Hippocampal formation (tissue), 2 donors: ENCODE measurements at places on chromosomes 7 and 10.

DNA sequence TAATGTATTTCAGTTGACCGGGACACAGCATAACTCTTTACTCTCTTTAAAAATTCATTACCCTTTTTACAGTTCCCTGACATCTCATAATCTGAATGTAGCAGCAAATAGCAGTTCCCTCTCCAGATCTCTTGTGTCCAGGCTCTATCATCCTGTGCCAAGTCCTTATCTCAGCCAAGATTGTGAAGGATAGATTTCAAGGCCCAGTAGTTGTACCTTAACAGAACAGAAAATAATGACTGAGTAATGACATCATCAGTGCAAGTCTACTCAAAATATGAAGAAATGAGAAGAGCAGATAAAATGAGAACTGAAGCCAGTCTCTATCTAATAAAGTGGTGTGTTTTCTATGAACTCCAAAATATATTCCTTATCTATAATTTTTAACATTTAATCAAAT is 92.6 kb downstream of the TFEC start:
- DNase-seq = no peak

GRCh38 chr10:128573281-128573845 is 447.1 kb upstream of the MKI67 start:
- DNase-seq = no peak

DNA sequence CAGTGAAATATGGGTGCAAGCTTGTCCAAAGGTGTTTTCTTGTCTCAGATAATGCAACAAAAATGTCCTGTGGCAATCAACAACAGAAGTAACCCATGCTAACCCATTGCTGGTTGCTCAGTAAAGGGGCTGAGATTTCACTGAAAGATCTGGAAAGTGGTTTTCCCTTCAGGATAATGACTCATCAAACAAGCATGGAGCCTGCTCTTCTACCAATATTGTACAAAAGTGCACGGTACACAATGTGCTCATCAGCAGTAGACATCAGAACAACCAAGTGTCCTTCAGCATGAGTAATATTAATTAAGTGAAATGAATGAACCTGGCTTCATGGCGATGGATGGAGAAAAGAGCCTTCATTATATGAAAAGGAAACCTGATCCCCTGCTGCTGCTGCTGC is 287.1 kb upstream of the NEBL start:
- no peak for DNase-seq

DNA sequence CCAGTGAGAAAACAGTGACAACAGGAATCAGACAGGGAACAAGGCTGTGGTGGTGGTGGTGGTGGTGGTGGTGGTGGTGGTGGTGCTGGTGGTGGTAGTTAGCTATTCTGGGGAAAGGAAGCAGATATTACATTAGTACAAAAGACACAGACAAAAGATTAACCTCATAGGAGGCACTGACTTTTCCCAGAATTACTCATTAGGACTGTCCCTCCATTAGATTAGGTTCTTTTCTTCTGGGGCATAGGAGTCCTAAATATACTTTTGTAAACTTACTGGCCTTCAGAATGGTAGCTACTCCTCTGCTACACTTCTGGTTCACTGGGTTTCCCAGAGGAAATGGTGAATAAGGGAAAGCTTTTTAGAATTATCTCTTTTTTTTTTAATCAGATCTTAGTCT is 156.6 kb upstream of the SEMA3D start:
- no peak for DNase-seq

DNA sequence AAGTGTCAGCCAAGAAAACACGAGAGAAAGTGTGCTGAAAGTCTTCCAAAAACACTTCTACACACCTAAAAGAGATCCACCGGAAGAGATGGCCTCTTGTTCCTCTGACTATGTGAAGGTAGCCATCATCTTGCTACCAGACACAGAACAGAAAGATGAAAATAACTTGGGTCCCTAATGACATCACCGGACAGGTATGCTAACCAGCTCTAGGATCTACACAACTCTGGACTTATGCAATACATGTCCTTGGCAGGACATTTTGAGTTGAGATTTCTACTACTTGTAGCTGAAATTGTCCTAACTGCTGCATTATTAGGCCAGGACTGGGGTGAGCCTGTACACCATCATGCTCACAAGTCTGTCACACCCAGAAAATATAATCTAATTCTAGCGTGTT is 358.7 kb downstream of the ELMO1 start:
- no peak for DNase-seq

GRCh38 chr7:2237109-2237602 is 4.4 kb upstream of the MAD1L1 start:
- DNase-seq = peak; percentile 53

GRCh38 chr7:73705551-73705920 is 13.9 kb downstream of the STX1A start:
- DNase-seq = no peak

- no peak for DNase-seq
These were observed 84.3 kb downstream of the CD36 start for GRCh38 chr7:80722616-80723195.

- no peak for DNase-seq
These were observed 28.7 kb downstream of the PRF1 start for GRCh38 chr10:70573599-70574506.

DNA sequence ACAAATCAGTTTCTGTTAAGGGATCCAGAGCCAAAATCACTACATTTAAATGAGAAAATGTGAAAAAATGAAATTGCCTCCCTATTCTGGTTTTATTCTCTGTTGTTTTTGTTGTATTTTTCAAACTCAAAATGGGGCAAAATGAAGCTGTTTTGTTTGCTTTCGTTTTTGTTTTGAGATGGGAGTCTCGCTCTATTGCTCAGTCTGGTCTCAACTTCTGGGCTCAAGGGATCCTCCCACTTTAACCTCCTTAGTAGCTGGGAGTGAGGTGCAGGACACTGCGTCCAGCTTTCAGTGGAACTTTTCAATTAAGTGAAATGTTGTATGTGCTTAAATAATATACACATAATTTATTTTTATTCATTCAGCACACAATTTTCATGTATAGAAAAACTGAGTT is 205.0 kb downstream of the SORCS1 start:
- no peak for DNase-seq

DNA sequence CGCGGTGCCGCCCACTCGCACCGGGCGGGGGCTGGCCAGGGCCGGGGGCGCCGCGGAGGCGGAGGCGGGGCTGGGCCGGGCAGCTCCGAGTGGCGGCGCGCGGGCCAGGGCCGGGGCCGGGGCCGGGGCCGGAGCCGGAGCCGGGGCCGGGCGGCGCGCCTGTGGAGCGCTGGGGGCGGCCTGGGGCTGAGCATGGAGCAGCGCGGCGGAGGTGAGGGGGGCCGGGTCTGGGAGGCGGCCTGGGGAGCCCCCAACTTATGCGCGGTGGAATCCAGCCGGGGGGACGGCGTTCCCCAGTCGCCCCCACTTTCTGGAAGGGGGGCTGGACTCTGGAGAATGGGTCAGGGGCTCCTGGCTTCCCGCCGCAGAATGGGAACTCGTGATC is at the start of gene LZTS2:
TSS of gene LZTS2 (plus strand) at position 67 of the 385 bp plus-strand sequence. CDS start 2,731 bp downstream, outside the sequence.
- no peak for DNase-seq

GRCh38 chr7:28980451-28981160 is 22.5 kb upstream of the TRIL start:
- DNase-seq = no peak

DNA sequence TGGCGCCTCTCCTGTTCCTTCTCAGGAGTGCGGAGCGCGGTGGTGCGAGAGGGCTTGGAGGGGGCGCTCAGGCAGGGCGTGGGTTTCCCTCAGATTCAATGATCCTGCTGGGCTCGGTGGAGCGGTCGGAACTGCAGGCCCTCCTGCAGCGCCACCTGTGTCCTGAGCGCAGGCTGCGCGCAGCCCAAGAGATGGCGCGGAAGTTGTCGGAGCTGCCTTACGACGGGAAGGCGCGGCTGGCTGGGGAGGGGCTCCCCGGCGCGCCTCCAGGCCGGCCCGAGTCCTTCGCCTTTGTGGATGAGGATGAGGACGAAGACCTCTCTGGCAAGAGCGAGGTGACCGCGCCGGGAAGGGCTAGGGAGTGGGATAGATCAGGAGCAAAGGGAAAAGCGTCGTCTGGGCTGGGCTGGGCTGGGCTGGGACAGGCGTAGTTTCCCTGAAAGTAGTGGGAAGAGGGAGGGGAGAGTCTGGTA is 17.0 kb downstream of the FAM131B start:
- no peak for DNase-seq

- DNase-seq = no peak
These were observed 43.2 kb downstream of the PNLIPRP3 start for GRCh38 chr10:116470768-116471415.

DNA sequence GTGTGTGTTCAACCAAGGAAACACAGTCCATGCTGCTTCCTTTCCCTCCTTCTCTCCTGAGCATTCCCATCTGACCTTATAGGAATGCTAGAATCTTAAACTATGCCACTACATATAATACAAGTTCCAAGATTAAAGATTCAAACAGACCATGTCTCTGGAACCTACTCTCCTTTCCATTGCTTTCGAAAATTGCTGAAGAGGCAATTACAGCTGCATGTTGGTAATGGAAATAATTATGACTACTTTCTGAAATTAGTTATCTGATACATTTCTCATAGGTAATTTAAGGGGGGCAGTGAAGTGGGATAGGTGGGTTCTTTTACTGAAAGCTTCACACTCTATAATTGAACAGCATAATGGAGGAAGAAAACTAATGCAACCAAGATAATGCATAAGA is 285.9 kb upstream of the YAE1 start:
- no peak for DNase-seq

DNA sequence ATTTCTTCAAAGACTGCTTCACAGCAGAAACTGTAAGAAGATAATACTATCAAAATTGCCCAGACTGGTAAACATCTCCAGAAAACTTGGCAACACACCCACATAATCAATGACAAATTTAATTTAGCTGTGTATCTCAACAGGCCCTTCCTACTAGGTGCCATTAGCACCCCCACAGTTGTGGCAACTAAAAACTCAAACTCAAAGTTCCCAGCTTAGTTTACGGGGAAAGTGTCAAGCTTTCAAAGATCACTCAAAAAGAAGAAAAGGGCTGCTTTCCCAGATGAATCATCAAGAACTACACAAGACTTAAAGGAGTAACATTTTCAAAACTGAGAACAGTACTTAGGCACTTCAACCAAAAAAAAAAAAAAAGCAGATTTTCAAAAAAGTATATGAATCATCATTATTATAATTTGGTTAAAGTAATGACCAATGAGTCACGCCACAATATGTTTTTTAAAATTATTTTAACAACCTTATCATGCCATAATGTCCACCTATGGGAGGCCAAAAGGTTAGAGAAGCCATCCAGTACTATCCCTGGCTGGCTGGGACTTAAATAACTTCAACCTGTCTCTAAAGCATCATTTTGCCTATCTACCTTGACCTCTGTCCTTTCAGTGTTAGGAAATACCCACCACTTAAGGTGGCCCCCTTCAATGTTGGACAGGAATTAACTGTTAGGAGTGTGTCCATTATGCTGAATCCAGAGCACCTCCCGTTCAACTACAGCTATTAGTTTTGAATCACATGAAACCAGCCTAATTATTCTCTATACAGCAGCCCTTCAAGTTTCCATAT is 90.8 kb downstream of the ZFAND4 start:
- no peak for DNase-seq

GRCh38 chr7:100888988-100889750 is at the start of gene UFSP1:
Gene UFSP1, minus strand, starts transcription at chr7:100889715. Its CDS starts 444 bp downstream, at chr7:100889271.
- no peak for DNase-seq

DNA sequence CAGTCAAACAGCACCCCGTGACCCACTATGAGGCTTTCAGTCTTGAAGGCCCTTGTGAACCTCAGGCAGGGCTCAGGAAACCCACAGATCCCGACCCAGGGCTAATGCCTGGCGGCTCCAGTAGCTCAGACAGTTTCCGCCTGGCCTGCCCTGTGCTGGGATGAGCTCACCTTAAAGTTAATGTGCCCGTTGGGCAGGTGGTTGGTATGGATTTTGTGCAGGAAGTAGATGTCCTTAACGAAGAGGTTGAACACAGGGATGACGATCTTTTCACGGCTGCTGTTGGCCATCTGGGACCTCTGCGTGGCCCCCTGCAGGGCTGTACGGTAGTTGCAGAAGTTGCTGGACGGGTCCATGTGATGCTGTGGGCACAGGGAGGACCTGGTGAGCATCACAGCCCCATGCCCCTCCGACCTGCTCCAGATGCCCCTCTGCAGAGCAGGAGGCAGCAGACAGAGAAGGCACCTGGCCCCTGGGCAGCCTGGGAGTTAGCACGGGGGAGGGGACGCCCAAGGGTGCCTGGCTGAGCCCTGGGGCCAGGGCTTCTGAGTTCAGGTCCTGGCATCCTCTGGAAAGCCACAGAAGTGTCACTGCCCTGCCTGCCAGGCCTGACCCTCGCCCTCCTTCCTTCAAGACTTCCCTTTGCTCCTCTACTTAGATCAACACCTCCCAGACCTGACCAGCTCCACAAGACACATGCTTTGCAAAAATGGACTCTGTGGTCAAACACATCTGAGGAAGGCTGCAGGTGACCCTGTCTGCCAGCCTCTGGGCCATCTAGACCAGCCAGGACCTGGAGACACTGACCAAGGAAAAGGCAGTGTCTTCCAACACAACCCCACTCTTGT is 59.8 kb downstream of the CSGALNACT2 start:
- DNase-seq = no peak

DNA sequence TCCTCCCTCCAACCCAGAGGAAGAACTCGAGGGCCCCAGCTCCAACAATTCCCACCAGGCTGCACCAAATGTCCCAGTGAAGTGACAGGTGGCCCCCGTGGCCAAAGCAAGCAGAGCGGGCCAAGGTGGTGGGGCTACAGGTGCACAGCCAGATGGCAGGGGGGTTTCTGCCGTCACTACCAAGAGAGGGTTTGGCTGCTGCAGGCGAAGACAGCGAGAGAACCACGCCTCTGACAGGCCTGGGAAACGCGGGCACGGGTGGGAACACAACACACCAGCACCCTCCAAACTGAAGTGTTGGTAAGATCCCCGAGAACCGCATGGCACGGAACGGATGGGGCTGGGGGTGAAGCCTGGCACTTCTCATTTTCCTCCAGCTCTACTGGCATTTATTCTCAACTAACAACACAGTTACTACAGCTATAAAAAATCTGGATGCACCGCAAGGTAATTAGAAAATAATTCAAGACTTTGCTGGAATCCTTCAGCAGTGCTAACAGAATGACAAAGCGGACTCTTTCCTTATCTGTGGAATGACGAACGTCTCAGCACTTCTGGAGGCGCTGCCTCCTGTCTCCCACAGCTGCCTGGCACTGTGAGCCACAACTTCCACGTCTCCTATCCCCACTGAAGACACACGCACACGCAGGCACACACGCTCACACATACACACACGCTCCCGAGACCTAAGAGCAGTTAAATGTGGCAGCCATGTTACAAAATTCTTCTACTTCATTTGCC is 167.9 kb downstream of the TCERG1L start:
- DNase-seq = no peak

DNA sequence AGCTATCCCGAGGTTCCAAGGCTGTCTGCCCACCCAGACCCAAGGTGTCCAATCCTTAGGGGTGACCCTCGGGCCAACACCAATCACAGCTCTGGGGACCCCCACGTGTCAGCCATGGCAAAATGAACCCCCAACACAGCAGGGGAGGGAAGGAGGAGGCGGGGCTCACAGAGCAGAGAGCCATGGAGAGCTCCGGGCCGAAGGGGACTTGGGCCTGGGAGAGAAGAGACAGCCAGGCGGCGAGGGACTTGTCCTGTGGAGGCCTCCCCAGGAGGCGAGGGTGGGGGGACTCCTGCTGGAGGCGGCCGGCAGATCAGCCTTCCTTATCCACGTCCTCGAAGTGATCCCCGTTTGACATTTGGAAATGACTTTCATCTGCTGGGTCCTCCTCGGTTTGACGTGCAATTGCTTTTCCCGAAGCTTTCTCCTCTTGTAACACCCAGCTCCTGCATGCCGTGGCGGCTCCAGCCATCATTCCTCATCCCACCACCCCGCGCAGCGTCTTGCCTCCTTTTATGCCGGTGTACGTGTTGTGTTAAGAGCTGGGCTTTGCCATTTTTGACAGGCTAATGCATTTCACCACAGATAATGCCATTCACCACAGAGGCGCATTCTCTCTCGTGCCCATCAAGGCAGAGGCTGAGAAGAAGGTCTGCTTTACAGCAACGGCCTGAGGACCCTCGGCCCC is 337.4 kb downstream of the DNAJB6 start:
- no peak for DNase-seq
